ENCODE measurements at places on chromosomes 1 and 21.
A peak's percentile ranks its signal among the peaks of the same experiment; 100 is the strongest.

DNA sequence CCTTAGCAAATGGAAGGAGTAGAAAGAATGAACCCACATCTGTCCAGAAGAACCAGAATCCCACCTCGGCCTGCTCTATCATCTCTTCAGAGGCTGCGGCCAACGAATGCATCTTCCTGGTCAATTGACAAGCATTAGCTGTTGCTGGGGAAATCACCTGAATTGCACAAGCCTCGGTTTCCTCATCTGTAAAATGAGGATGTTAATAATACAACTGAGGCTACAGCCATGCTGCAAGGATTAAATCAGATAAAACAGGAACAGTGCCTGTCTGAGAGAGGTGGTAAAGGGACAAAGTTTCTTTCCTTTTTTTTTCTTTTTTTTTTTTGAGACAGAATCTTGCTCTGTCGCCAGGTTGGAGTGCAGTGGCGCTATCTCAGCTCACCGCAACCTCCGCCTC lies 99.8 kb downstream of the KIF14 start:
- DNase-seq = no peak

GRCh38 chr1:6523566-6523965 lies 30.7 kb downstream of the NOL9 start:
- DNase-seq = no peak

GRCh38 chr1:149979245-149979971 lies 31.1 kb downstream of the OTUD7B start:
- DNase-seq = no peak

- DNase-seq = no peak
Observed at GRCh38 chr1:156539818-156540355, 32.5 kb downstream of the IQGAP3 start.

GRCh38 chr1:3790500-3790923 lies 5.8 kb downstream of the LRRC47 start:
- DNase-seq = no peak

- no peak for DNase-seq
Observed at GRCh38 chr1:221810406-221810805, 68.5 kb upstream of the DUSP10 start.

- DNase-seq = no peak
Observed at GRCh38 chr1:222894331-222894730, 79.5 kb downstream of the DISP1 start.

DNA sequence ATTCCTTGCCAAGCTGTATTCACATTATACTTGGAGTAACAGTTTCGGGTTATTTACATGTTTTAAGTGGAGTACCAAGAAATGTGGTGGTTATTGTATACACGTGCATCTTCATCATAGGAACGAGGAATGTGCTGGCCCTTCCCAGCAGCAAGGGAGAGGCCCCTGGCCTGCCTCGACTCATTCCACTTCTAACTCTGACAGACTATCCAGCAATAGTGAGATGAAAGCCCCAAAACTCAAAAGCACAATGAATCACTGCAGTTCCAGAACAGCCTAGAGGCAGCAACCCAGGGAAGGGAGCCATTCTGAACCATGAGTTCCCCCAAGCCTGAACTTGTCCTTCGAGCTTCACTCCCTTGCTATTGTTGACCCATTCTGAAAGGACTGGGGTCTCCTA lies 23.1 kb downstream of the FAM89A start:
- no peak for DNase-seq

- peak; percentile 51 for DNase-seq
Observed at GRCh38 chr21:38219049-38219628, 37.7 kb upstream of the KCNJ15 start.

DNA sequence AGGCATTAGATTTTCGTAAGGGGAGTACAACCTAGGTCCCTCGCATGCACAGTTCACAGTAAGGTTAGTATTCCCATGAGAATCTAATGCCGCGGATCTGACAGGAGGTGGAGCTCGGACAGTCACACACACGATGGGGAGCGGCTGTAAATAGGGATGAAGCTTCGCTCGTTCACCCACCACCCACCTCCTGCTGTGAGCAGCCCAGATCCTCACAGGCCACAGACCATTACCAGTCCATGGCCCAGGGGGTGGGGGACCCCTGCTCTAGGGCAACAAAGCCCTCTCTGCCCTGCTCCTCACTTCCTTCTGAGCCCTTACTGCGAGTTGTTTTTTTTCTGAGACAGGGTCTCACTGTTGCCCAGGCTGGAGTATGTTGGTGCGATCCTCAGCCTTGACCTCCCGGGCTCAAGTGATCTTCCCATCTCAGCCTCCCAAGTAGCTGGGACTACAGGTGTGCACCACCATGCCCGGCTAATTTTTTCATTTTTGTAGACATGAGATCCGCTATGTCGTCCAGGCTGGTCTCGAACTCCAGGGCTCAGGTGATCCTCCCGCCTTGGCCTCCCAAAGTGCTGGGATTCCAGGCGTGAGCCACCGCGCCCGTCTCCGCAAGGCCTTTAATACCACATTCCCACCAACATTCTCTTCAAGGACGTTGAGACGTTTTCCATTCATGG lies 21.3 kb downstream of the TRPM2 start:
- DNase-seq = no peak

DNA sequence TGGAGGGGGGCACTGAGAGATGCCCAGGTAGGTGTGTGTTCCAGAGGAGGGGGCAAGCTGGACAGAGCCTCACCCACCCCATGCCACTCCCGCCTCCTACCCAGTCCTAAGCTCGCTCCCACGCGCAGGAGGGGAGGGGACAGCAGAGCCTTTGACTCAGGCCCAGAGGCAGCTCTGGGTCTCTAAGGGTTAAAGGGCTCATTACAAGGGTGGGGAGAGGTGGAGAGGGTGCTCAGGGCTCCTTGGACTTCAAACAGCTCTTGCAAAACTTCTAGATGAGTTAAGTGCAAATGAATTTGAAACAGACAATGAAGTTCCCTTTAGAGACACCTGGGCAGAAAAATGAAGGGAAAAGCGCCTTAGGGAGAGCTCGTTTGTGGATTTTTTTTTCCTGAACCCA lies 104.2 kb upstream of the CASZ1 start:
- no peak for DNase-seq

DNA sequence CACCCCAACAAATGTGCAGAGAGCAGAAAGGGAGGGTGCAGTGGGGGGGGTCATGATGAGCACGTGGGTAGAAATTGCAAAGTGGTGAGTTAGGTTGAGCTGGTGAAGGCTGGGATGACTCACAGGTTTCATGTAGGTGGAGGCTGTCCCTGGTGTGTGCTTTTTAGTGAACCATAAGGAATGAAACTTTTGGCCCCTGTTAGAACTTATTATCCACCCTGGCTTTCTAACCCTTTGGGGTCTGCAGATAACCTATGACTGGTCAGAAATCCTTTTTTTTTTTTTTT lies 46.9 kb downstream of the DOP1B start:
- no peak for DNase-seq

- no peak for DNase-seq
Observed at GRCh38 chr1:52355436-52355835, 10.6 kb downstream of the CC2D1B start.

- no peak for DNase-seq
Observed at GRCh38 chr1:168386949-168387586, 106.4 kb downstream of the TBX19 start.

DNA sequence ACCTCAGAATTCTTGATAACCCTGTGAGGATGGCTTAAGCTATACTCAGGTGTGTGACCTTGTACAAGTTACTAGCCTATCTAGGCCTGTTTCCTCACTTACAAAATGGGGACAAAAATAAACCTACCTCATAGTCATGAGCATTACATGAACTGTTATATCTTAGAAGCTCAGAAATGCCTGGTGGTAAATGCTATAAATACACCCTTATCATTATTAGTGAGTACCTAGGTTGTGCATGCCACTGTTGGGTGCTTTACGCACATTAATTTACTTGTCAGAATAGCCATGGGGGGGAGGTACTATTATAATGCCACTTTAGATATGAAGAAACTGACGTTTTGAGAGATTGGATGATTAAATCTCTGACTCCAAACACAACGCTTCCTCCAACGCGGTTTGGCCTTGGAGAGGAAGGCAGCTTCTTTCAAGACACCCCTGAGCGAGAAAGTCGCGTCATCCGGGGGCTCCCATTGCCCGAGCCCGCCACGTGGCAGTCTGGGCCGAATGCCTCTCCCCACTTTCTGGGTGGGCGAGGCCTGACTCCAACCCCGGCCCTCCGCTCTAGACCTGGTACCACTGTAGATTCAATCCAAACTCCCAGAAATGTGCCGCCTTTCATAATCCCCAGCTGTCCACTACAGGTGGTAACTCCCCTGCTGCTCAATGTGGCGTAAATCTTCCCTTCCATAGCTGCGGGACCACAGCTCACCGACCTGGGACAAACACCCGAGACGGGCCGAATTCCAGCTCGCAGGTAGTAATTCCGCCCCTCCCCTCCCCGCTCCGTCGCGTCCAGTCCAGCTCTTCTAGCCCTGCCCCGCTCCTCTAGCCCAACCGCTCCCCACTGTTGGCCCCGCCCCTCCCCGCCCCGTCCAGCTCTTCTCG lies 771 bp upstream of the RAD54L start:
- no peak for DNase-seq

- DNase-seq = no peak
Observed at GRCh38 chr1:13456904-13457532, 46.8 kb downstream of the PRAMEF20 start.

DNA sequence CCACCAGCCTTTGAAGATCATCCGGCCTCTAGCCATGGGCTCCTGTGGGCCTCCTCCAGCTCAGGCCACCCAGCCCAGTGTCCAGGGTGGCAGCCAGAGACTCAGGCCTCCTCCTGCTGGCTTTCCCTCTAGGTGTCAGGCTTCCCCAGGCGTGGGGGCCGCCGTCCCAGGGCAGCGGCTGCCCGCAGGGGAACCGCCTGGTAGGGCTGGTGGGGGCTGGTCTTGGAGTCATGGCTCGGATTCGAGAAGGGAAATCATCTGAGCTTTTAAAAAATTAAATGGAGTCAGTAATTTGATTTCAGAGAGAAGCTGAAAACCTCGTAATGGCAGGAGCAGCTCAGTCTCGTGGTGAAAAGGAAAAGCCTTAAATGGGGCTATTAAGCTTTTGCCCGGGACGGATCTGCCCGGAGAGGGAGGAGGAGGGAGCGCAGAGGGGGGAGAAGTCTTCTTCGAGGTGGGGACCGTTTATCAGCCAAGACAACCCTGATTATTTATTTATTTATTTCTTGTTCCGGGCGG lies 66.4 kb upstream of the TARDBP start:
- DNase-seq = no peak

- DNase-seq = no peak
Observed at GRCh38 chr1:156624814-156625435, 5.7 kb downstream of the HAPLN2 start.

DNA sequence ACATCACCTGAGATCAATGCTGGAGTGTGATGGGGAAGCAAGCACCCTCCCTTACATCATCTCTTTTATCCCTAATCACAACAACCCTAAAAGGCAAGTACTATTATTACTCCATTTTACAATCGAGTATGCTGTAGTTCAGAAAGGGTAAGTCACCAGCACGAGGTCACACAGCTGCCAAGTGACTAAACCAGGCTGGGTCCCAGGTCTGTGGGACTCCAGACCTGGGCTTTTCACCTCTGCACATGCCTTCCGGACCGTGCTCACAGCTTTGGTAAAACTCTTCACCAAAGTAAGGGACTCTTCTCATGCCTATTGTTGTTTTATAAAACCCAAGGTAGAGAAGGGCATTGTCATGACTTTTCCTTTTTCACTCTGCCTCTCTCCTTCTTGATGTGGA lies 130.9 kb downstream of the DMRTB1 start:
- no peak for DNase-seq

GRCh38 chr1:85283475-85284199 lies 7.2 kb upstream of the BCL10 start:
- no peak for DNase-seq

- no peak for DNase-seq
Observed at GRCh38 chr1:243910607-243911006, 60.6 kb upstream of the AKT3 start.

GRCh38 chr1:236345728-236346127 lies 48.4 kb upstream of the EDARADD start:
- DNase-seq = no peak

DNA sequence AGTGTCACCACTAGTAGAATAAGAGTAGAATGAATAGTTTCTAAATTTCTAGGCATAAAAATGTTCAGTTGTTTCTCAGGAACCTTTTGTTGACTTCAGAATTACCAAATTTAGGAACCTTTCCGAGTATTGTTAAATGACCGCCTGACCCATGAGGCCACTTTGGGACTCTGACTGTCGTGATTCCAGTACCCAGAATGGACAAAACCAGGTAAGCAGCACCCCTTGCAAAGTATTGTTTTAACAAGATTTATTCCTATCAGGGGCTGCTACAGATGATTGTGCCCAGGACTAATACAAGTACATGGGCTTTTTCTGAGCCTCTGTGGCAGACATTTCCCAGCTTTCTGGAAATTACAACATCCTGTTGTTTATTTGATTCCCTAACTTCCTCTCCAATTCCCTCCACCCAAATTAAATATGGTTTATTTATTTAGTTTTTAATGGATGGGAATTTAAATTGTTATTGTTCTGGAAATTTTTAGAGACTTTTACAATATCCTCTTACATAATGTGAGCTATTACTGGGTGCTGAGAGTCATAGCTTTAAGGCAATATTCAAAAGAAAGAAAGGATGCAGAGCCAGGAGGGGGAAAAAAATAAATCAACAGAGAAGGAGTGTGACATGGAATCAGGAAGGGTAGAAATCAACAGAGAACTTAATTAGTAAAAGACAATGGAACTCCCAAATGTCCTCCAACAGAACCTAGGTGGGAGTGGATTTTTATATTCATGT lies 37.4 kb upstream of the NTPCR start:
- DNase-seq = no peak

- no peak for DNase-seq
Observed at GRCh38 chr1:193677874-193678273, 491.5 kb upstream of the B3GALT2 start.

DNA sequence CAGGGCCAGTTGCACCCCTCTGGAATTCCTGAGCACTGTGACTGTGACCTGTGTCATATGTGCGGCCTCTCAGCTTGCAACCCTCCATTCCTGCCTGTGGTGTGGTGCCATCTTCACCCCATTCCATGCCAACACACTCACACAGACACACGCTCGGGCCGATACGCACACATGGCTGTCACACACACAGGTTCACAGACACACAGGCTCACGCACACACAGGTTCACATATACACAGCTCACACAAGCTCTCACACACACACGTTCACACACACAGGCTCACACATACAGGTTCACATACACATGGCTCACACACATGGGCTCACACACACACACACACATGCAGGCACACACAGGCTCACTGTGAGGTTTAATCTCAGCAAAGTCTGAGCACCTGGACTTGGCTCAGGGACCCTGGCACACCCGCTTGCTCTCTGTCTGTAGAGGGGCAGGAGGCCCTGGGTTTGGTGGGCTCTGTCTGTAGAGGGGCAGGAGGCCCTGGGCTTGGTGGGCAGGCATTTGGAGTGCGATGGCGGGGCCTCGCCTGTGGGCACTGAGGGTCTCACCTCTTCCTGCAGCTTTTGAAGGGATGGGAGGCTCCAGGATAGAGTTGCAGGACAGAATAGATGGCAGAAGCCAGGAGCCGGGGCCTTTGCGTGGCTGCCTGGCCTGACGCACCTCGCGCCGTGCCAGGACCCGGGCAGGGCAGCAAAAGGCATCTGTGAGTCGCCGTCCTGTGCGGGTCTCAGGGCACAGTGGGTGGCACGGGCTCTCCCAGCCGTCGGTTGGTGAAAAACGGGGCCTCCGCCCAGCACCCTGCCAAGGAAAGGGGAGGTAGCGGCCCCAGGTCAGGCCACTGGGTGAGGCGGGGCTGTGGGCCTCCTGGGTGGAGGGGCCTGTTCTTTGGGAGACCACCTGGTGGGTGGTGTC lies 17.1 kb downstream of the COL18A1 start:
- DNase-seq = no peak

- no peak for DNase-seq
Observed at GRCh38 chr1:225662155-225662554, 9.2 kb upstream of the ENAH start.

- DNase-seq = no peak
Observed at GRCh38 chr1:76059451-76059850, 15.1 kb upstream of the ST6GALNAC3 start.

Data from right renal pelvis (tissue), 4 donors.